H7 (cell line): ENCODE measurements at places on chromosomes 3 and 15. TPM values are rescaled to one million over a fixed set of nuclear protein-coding genes. Genes with fewer than 3 reads are reported as not detected.

Gene CEP70
- 19.6 and 37.8 TPM in 2 replicates for total RNA-seq

Gene SCAMP5
- total RNA-seq: 17.7 and 23.0 TPM in 2 replicates

Gene MEGF11
- 0.67 and 0.76 TPM in 2 replicates for total RNA-seq

Gene TRPM7
- total RNA-seq: 16.5 and 21.7 TPM in 2 replicates

Gene ECT2
- total RNA-seq: 78.2 and 117 TPM in 2 replicates

Gene SH2D7
- total RNA-seq: not detected in 2 replicates

Gene STX19
- not detected in 2 replicates for total RNA-seq

Gene DUOXA2
- total RNA-seq: not detected in 2 replicates
